ENCODE measurements at places on chromosomes 5 and 9.

DNA sequence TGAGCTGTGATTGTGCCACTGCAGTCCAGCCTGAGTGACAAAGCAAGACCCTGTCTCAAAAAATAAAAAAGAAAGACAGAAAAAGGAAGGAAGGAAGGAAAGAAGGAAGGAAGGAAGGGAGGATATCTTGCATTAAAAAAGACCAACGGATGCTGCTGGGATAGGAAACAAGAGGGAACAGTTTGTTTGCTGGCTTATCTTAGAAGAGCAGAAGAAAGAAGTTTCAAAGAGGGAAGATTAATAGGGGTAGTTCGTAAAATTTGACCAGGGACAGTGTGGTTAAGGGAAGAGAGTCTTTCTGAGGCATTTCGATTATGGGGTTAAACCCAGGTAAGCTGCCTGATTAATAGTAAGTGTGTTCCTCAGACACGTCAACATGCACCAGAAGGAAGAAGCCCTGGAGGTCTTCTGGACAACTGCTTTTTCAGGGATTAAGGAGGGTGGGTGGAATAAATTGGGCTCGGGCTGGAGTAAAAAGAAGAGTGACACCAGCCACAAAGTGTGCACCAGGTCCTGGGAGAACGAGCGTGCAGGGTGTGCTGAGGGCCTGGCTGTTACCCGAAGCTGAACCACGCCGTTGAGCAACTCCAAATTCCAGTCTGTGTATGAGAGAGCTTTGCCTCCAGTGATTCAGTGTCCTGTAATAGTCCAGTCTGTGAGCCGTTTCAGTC is 24.8 kb downstream of the FYB1 start:
- DNase-seq = no peak

GRCh38 chr9:32161720-32162119 is 222.7 kb upstream of the ACO1 start:
- DNase-seq = no peak

GRCh38 chr5:158120760-158121159 is 261.8 kb upstream of the CLINT1 start:
- no peak for DNase-seq

- DNase-seq = no peak
These were observed 346.5 kb upstream of the MEF2C start for GRCh38 chr5:89229331-89230070.
